ENCODE measurements at places on chromosomes 2 and 18. TPM values are rescaled to one million over a fixed set of nuclear protein-coding genes. Genes with fewer than 3 reads are reported as not detected.

The POTEJ gene
- polyA plus RNA-seq = not detected

The TYMS gene
- 75.9 TPM for polyA plus RNA-seq

The GKN1 gene
- polyA plus RNA-seq = 0.18 TPM

The ZFP36L2 gene
- 127 TPM for polyA plus RNA-seq

The ASTL gene
- polyA plus RNA-seq = not detected

The TMEM17 gene
- polyA plus RNA-seq = 1.9 TPM

The ASPRV1 gene
- 0.20 TPM for polyA plus RNA-seq

The C1GALT1C1L gene
- not detected for polyA plus RNA-seq

The LIPG gene
- polyA plus RNA-seq = 28.8 TPM

The SP110 gene
- 18.0 TPM for polyA plus RNA-seq

The TRIM43 gene
- polyA plus RNA-seq = not detected

The ITGA4 gene
- 0.26 TPM for polyA plus RNA-seq

The FEV gene
- not detected for polyA plus RNA-seq

The SERPINB3 gene
- polyA plus RNA-seq = 0.58 TPM

The C18orf54 gene
- polyA plus RNA-seq = 4.3 TPM

The TMEM169 gene
- 0.04 TPM for polyA plus RNA-seq

The ZBTB14 gene
- 3.0 TPM for polyA plus RNA-seq

The C2orf66 gene
- polyA plus RNA-seq = 0.06 TPM

The SERPINB11 gene
- polyA plus RNA-seq = not detected

The INHBB gene
- polyA plus RNA-seq = not detected

The KANSL3 gene
- polyA plus RNA-seq = 8.6 TPM

The ASB18 gene
- polyA plus RNA-seq = not detected

The FRZB gene
- polyA plus RNA-seq = not detected

The IWS1 gene
- polyA plus RNA-seq = 30.6 TPM

The MOB4 gene
- polyA plus RNA-seq = 29.1 TPM

The RDH14 gene
- 26.3 TPM for polyA plus RNA-seq

The TMEM247 gene
- polyA plus RNA-seq = not detected

The AQP12B gene
- polyA plus RNA-seq = not detected

The CPS1 gene
- polyA plus RNA-seq = 5.8 TPM

The DSC1 gene
- 0.07 TPM for polyA plus RNA-seq

The ZNF236 gene
- polyA plus RNA-seq = 0.64 TPM

The CRYGD gene
- polyA plus RNA-seq = not detected

The PSMA8 gene
- polyA plus RNA-seq = not detected

The SPC25 gene
- 16.6 TPM for polyA plus RNA-seq

The RALB gene
- polyA plus RNA-seq = 47.8 TPM

The CNDP1 gene
- polyA plus RNA-seq = not detected

The C1QL2 gene
- not detected for polyA plus RNA-seq

The CDH20 gene
- not detected for polyA plus RNA-seq

The POLE4 gene
- polyA plus RNA-seq = 140 TPM

The CRACDL gene
- 1.4 TPM for polyA plus RNA-seq

The DAW1 gene
- polyA plus RNA-seq = 0.24 TPM

The YES1 gene
- 16.2 TPM for polyA plus RNA-seq

The PGAP1 gene
- polyA plus RNA-seq = 0.84 TPM

Data from foreskin keratinocyte (primary cell).